Activated CD4-positive, alpha-beta T cell treated with anti-CD3 and anti-CD28 coated beads, Interleukin-2, amount 50 U/mL, for 4 hours (primary cell): ENCODE measurements at places on chromosomes 7 and 10.

GRCh38 chr7:149414745-149415390, 46.0 kb downstream of the ZNF777 start:
- DNase-seq: peak; percentile 31

DNA sequence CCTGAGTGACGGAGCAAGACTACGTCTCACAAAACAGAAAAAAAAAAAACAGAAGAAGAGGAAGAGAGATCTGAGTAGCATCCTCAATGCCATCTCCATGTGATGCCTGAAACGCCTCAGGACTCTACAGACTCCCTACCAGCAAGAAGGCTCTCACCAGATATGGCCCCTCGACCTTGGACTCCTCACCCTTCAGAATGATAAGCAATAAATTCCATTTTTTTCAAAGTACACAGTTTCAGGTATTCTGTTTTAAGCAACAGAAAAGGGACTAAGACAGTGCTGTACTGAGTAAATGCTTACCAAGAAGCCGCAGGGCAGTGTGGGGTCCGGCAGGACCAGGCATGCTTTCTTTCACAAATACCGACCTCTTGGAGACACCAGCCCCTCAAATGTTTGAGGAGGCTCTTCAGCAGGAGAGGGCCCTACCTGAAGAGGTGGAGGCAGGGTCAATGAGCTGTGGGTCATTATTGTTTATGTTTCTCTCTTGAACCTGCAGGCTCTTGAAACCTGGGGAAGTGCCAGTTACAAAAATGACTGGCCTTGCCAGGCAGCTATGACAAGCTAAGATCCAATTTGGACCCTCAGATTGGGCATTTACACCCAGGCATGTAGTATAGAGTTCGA, 204.1 kb upstream of the LYZL1 start:
- no peak for DNase-seq

DNA sequence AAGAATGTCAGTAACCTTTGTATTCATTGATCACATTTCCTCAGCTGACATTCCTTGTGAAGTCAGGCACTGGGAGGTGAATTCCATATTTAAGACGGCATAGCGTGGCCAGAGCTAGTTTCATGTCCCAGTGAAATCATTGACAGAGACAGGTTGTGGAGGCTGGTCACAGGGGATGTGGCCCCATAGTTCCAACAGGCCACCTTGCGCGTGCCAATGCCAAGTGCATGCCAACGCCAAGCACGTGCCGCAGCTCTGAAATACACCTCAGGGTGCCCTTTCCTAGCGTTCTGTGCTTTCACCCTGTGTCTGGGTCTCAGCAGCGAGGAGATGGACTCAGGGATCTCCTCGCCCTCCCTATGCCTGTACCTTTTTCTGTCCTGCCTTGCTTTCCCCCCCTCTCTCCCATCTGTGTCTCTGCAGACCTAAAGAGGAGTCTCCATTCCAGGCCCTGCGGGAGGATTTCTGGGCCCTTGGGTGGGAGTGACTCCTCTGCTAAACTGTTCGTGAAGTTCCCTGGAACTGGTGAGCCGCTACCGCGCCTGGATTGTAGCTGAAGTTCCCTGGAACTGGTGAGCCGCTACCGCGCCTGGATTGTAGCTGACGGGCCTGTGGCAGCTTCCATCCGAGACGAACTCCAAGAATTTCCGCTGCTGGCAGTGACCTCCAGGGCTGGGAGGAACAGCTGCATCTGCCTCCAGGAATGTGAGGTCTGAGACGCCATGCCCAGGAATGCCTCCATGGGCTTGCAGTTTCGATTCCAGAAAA, 19.7 kb downstream of the AQP1 start:
- no peak for DNase-seq

- DNase-seq: no peak
These were observed 18.6 kb upstream of the VCL start for GRCh38 chr10:73979141-73979808.

DNA sequence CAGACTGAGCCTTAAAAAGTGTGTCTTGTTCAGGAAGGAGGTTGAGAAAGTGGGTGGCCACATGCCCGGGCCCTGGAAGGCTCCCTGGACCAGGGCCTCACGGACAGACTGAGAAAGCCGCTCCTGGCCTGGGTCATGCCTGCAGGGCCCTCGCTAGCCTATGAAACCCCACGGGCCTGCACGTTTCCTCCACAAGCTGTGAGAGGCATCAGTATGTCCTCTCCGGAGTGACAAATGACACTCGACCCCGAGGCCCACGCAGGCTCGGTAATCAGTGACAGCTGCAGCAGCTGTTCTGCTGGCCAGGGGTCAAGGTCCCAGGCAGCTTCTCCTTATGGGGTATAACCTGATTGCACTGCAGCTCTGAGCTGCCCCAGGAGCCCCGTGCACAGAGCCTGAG, 47.6 kb downstream of the ASB13 start:
- no peak for DNase-seq
